ENCODE measurements at places on chromosomes 3 and 15.

- DNase-seq = no peak
Measured at GRCh38 chr3:131388490-131388799, 6.9 kb downstream of the NUDT16 start.

- DNase-seq = peak; percentile 23
Measured at GRCh38 chr3:143885780-143886427, 37.6 kb upstream of the SLC9A9 start.

DNA sequence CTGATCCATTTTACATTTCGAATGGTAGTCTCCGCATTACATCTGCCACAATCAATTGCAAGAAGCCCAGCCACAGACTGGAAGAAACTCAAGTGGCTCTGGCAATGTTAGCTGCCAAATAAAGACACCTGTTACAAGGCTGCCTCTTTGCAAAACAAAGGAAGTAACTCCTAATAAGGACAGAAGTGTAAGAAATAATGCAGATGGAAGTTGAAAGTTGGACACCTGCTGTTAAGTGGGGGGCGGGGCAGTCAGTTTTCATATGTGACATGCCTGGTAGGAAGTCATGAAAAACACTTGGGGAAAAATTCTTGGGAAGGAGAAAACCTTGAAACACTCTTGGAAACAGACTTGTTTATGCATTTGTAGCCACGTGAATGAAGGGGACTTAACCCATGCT is 54.1 kb upstream of the ATP2C1 start:
- no peak for DNase-seq

GRCh38 chr3:195197765-195198425 is 73.1 kb downstream of the XXYLT1 start:
- no peak for DNase-seq

DNA sequence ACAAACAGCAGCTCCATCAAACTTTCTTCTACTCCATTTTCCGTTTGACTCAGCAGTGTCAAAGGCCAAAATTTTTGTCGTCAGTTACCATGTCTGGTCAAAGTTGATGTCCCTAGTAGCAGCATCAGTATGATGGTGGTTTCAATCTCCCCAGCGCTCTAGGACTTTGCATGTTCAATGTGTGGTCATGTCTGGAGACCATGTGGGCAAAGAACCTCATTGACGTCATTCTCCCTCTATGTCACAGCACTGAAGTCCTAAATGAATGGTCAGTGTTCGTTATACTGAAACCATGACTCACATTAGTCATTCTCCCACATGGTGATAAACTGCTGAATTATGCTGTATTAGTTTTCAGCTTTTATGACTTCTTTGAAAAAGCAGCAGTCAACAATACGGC is 23.2 kb downstream of the SHC4 start:
- DNase-seq = no peak

DNA sequence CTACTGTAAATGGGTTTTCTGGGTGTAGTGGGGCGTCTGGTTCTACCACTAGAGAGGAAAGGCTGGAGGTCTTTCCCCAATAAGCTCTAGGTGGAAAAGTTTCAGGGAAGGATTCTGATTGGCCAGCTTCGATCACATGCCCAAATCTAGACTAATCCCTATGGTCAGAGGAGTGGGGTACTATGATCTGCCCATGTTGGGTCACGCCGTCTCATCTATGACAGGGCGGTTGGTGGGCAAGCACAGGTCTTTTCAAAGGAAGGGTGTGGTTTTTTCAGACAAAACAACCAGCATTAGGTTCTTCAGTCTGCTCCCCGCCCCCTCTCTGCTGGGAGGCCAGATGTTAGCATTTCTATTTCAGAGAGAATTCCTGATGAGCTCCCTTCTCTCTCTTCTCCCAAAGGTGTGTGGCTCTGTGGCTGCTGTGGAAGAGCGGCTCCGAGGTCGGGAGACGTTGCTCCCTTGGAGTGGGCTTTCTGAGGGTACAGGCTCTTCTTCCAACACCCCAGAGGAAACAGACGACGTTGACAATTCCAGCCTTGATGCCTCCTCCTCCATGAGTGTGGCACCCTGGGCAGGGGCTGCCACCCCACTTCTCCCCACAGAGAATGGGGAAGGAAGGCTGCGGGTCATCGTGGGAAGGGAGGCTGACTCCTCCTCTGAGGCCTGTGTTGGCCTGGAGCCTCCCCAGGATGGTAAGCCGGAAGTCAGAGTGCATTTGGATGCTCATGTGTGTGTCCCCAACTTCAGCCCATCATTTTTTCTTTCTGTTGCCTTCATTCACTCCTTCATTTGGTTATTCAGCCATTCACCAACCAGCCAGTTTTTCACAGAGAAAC is 9.7 kb upstream of the TATDN2 start:
- peak; percentile 58 for DNase-seq

GRCh38 chr3:183698756-183699155 is 1.2 kb downstream of the YEATS2 start:
- DNase-seq = peak; percentile 10

GRCh38 chr15:51580982-51581381 is 41.6 kb downstream of the DMXL2 start:
- DNase-seq = no peak

DNA sequence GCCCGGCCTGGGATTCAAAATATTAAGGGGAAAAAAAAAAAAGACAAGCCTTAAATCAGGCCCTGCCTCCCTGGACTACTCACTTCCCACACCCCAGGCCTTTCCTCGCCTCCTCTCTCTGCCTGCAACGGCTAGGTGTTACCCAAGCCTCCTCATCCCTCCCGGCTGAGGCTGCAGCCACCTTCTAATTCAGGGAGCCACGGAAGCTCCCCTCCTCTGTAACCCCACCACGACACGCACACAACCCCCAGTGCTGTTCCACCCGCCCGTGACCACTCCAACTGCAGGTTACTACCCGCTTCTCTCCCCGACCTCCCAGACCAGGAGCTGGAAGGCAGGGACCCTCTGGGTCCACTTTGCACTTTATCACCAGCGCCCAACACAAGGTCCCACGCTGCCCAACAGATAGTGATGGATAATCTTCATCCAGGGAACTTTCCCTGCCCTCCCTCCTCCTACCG is 936 bp downstream of the KIF7 start:
- no peak for DNase-seq

- DNase-seq = no peak
Measured at GRCh38 chr3:72694398-72694797, 153.8 kb downstream of the SHQ1 start.

DNA sequence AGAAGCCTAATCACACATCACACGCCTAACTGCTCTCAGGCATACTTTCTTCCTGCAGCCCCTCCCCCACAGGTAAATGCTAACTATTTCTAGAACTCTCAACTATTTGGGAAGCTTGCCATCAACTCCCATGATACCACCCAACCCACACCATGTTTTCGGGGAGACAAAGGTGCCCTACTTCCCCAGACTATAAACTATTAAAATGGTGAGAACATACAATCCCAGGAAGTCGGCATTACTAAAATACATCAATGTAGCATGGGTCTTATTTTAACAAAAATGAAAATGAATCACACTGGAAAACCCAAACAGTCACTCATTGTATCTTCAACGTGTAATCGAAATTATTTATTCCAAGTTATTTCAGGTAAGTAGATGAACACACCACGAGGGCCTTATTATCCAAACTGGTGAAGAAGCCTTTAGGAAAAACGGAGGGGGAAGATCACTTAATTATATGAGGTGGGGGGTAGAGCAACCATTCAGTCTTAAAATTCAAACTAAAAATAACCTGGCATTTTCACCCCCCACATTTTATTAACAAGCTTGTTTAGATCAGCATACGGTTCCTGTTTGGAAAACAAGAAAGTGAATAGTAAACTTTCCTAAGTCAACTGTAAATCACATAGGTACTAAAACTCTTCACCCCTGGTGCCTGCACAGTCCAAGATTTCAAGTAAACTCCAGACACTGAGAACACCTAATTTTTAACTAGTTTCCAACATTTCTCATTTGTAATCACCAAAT is 1.9 kb downstream of the TBL1XR1 start:
- DNase-seq = peak; percentile 47

DNA sequence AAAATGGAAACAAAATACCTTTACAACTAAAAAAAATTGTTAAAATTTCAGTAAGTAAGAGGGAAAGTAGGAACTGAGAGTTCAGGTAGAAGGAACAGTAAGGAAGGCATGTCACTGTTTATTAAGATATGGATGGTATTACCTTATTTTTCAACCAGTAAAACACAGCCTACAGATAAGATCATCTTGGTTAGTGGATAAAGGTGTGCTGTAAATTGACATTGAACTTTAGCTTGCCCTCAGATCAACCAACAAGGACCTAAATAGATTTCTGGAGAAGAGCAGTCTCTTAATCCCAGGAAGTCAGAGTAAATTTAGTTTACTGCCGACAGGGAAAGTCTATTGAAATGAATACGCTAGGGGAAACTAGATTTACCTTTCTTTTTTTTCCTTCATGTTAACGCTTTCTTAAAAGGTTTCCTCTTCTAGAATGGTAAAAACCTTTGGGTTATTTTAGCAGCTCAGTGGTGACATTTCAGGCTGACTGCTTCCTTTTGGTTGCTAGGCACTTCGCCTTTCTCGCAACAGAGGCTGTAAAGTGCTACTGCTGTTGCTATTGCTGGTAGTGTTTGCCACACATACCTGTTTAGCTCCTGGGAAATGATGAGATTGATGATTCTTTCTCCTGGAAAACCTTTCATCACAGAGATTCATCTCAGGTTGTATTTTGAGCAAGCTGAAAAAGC is 12.9 kb downstream of the DZIP3 start:
- peak; percentile 52 for DNase-seq

GRCh38 chr3:149180057-149180573 is 41.5 kb downstream of the CP start:
- DNase-seq = no peak

GRCh38 chr3:3133500-3133899 is 6.8 kb downstream of the TRNT1 start:
- no peak for DNase-seq

DNA sequence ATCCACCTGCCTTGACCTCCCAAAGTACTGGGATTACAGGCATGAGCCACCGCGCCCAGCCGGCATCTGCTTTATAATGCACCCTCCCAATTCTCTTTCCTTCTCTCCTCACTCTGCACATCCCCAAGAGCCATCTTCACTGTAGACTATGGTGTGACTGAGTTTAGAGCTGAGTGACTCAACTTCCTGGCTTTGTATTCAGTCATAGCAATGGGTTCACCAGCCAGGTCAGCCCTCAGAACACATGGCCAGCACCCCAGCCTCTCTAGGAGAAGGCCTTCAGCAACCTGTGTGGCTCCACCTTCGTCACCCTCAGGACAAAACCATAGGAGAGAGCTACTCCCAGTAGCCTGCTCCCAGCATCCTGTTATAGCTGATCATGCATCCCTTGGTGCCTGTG is 33.0 kb downstream of the ARID3B start:
- DNase-seq = no peak

- DNase-seq = peak; percentile 14
Measured at GRCh38 chr3:61371123-61371522, 119.9 kb upstream of the FHIT start.

DNA sequence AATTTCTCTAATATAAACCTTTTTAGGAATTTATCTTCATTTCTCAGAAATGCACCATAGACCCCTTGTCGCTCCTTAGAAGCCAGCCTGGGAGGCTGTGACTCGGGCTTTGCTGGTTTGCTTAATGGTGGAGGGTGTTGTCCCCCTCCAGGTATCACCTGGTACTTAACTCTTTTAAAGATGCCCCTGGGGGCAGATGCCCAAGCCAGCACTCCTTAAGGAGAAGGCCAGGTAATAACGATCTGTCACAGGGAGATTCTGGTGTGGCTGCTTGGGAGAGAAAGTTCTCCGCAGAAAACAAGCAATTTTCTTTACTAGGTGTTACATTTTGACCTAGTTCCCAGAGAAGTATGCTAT is 22.3 kb downstream of the EHD4 start:
- no peak for DNase-seq

DNA sequence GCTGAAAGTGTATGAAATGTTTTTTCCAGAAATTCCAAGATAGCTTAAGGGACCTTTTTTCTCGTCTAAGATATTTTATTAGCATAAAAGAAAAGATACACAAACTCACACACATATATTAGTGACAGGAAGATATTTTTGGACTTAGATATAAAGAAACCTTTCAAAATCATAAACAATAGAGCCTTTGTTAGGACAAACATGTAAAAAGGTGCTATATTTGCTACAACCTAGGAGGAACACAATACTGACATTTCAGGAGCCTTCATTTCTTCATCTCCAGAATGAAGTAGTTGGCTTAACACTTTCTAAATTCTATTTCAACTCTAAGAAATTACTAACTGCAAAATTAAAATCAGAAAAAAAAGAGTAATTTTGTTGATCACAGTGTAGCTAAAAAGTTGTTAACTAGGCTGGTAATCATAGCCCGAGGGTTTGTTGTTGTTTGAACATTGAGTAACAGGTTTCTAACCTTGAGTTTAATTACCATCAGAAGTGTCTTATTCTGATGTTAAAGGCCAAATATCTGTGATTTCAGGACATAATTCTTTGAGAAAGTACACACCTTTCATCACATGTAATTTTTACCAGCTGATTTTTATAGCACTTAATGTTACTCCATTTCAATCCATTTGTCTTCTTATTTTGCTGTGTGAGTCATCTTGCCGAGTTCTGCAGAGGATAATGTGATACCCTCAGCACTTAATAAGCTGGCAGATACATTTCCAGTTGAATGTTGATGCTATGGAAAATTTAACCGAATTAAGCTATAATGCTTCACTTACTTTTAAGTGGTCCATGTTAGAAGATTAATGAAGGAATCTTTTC is 97.3 kb downstream of the MBNL1 start:
- DNase-seq = no peak

- no peak for DNase-seq
Measured at GRCh38 chr3:172675441-172676193, 35.2 kb downstream of the NCEH1 start.

DNA sequence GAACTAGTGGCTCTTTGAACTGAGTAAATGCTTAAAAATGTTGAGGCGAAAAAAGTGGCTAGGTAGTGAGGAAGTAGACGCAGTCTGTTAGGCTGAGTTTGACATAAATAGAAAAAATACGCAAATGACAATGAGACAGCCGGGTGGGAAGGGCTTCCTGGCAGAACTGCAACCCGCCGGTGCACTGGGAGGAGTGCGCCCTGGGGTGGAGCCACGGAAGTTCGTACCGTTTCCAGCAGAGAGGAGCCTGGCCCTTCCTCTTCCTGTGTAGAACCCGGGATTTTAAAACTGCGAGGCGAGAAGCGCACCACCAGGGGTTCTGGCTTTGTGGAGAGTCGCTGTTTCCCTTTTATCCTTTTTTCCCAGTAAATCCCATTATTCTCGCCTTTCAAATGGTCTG is 602.6 kb downstream of the PYDC2 start:
- DNase-seq = no peak

- no peak for DNase-seq
Measured at GRCh38 chr3:65314269-65314668, 626.5 kb upstream of the ADAMTS9 start.

DNA sequence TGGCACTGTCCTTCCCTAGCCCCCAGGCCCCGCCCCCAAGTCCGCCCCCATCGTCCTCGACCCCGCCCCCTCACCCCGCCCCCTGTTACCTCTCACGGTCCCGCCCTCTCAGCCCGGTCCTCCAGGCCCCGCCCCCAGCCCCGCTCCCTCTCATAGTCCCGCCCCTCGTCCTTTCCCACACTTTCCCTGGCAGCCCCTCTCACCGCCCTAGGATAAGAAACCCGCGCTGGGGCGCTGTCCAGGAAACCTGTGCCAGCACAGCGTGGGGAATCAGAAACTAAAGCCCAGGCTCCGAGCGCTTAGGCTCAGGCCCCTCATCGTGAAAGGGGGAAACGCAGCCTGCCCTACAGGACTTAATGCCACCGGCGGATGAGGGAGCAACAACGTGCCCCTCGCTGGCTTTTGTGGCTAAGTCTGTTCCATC is 20.9 kb downstream of the TRPM1 start:
- DNase-seq = peak; percentile 55
